ENCODE measurements at places on chromosomes 6 and 20. TPM values are rescaled to one million over a fixed set of nuclear protein-coding genes. Genes with fewer than 3 reads are reported as not detected.
A peak's percentile ranks its signal among the peaks of the same experiment; 100 is the strongest.

- no peak for DNase-seq
- H3K27me3 ChIP-seq: peaks cover 5% of the 10 kb centered on the region
- H3K36me3 ChIP-seq: no peaks in the 10 kb centered on the region
- H3K4me1 ChIP-seq: peaks cover 3% of the 10 kb centered on the region
- H3K27ac ChIP-seq: no peak overlapping the region
Measured at GRCh38 chr20:2203436-2203835, 92.4 kb upstream of the TGM3 start.

Gene GJA10
- polyA plus RNA-seq: not detected

Gene TCF15
- polyA plus RNA-seq: not detected

DNA sequence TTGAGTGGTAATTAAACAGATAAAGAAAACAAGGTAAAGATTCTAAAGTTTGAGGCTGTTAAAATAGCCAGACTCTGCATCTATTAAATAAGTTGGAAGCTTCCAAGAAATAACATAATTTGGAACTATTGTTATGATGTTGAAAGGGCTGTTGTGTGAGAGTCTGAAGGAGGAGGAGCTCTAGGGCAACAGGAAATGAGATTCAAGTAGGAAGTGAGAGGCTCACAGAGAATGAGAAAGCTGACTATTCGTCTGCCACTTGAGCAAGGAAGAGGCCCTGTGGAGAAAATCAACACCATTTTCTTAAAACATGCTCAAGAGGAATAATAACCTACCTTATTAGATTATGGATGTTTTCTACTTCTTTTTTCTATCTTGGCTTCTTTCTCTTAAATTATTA lies 185.2 kb downstream of the SLC24A3 start:
- H3K4me3 ChIP-seq: no peak overlapping the region
- no peaks in the 10 kb centered on the region for H3K4me1 ChIP-seq
- no peaks in the 10 kb centered on the region for H3K36me3 ChIP-seq
- H3K27me3 ChIP-seq: no peaks in the 10 kb centered on the region

DNA sequence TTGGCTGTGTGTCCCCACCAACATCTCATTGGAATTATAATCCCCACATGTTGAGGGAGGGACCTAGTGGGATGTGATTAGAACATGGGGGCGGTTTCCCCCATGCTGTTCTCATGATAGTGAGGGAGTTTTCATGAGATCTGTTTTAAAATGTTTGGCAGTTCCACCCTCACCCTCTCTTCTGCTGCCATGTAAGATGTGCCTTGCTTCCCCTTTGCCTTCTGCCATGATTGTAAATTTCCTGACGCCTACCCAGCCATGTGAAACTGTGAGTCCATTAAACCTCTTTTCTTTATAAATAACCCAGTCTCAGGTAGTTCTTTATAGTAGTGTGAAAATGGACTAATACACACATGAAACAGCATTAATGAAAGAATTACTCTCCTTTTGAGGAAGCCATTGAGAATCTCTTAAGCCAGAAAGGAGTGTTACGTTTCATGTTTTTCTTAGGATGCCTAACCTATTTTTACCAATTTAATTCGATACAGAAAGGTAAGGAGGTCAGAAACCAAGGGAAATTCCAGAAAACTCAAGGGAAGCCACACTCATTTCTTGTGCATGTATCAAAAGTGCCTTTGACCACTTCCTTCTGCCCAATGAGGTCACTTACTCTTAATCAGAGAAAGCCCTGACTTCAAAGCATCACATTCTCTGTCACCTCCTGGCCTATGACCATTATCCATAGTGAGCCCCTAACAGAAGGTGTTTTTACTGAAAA lies 24.7 kb upstream of the HINT3 start:
- no peak overlapping the region for H3K4me3 ChIP-seq
- H3K27me3 ChIP-seq: no peaks in the 10 kb centered on the region
- no peaks in the 10 kb centered on the region for H3K4me1 ChIP-seq
- H3K27ac ChIP-seq: no peak overlapping the region

DNA sequence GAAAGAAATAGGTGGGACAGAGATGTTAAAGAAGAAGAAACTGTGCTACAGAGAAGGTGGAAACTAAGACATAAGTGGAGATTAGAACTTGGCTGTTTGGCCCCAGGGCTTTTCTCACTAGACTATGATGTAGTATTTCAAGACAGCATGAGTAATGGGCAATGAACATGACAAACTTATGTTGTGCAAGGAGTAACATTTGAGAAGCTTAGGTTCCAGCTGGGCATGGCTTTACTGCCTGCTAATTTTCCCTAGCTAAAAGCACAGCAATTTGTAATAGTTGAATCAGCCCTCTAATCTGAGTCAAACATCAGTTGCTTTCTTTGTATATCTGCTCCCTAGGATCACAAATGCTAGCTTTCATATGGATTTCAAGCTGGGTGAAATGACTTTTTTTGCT lies 294.3 kb upstream of the BMP2 start:
- H3K4me3 ChIP-seq: no peak overlapping the region
- DNase-seq: peak; percentile 41
- H3K27me3 ChIP-seq: no peaks in the 10 kb centered on the region
- no peaks in the 10 kb centered on the region for H3K4me1 ChIP-seq

- no peak overlapping the region for H3K27ac ChIP-seq
- peak; percentile 56 for DNase-seq
- no peaks in the 10 kb centered on the region for H3K27me3 ChIP-seq
- no peak overlapping the region for H3K4me3 ChIP-seq
- no peaks in the 10 kb centered on the region for H3K36me3 ChIP-seq
Measured at GRCh38 chr6:5030596-5031136, 26.8 kb upstream of the RPP40 start.

GRCh38 chr6:82980086-82980485 lies 85.6 kb downstream of the UBE3D start:
- H3K4me3 ChIP-seq: no peak overlapping the region
- no peaks in the 10 kb centered on the region for H3K27me3 ChIP-seq
- no peak for DNase-seq
- no peaks in the 10 kb centered on the region for H3K36me3 ChIP-seq

DNA sequence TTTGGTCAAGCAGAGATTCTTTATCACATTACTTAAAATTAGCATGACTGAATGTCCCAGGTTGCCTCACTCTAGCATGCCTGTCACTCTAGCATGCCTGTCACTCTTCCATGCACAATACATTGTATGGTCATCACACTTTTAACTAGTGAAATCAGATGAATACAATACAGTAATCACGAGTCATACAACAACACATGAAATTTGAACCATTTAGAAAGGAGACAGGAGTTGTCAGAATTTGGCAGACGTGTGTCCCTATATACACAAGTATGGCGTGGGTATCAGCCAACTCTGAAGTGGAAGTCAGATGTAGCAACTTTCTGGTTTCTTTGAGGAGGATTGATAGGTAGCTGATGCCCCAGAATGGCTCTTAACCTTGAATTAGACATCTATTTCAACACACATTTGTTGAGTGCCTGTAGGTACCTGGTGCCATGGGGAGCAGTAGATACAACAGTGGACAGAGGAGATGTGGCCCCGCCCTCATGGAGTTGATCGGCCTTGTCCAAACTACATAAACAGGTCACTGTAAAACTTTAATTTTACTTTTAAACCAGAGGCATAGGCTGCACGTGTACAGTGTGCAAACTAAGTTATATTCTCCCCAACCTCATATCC lies 116.1 kb upstream of the TIAM2 start:
- peaks cover 12% of the 10 kb centered on the region for H3K4me1 ChIP-seq
- H3K4me3 ChIP-seq: no peak overlapping the region
- no peaks in the 10 kb centered on the region for H3K36me3 ChIP-seq

- H3K27ac ChIP-seq: no peak overlapping the region
- H3K4me3 ChIP-seq: no peak overlapping the region
- H3K4me1 ChIP-seq: no peaks in the 10 kb centered on the region
- no peak for DNase-seq
- no peaks in the 10 kb centered on the region for H3K36me3 ChIP-seq
Measured at GRCh38 chr6:83367104-83367503, 63.7 kb downstream of the ME1 start.

- no peaks in the 10 kb centered on the region for H3K36me3 ChIP-seq
- peaks cover 38% of the 10 kb centered on the region for H3K4me1 ChIP-seq
- DNase-seq: peak; percentile 41
- H3K27ac ChIP-seq: peak overlapping the region; percentile 100
Measured at GRCh38 chr20:53828088-53828681, 234.5 kb upstream of the ZNF217 start.

DNA sequence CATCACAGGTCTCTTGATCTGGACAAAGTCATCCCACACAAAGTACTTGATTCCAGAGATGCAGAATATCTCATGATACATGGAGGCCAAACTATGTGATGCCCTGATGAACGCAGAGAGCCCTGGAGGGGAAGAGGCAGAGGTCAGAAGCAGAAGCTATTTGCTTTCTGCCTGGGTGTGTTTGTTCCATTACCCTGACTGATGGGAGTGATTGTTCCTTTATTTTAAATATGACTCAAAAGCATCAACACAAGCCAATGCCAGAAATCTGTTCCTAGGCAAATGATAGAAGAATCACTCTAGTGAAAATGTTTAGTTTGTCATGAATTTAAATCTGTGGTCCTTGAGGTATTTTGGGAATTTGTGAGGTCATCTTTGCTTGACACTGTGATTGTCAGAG lies 54.7 kb upstream of the GGTLC1 start:
- no peaks in the 10 kb centered on the region for H3K27me3 ChIP-seq
- no peaks in the 10 kb centered on the region for H3K36me3 ChIP-seq
- H3K4me1 ChIP-seq: no peaks in the 10 kb centered on the region
- H3K27ac ChIP-seq: no peak overlapping the region
- no peak for DNase-seq
- H3K4me3 ChIP-seq: no peak overlapping the region

Gene CENPW
- 14.5 TPM for polyA plus RNA-seq

GRCh38 chr6:99185525-99185924 lies 163.9 kb downstream of the FAXC start:
- H3K4me1 ChIP-seq: peaks cover 6% of the 10 kb centered on the region
- no peak overlapping the region for H3K4me3 ChIP-seq
- H3K27me3 ChIP-seq: no peaks in the 10 kb centered on the region
- DNase-seq: no peak

GRCh38 chr20:5077761-5078387 lies 41.9 kb downstream of the PCNA start:
- DNase-seq: no peak
- H3K4me3 ChIP-seq: peak overlapping the region; percentile 55
- H3K27ac ChIP-seq: peak overlapping the region; percentile 34
- no peaks in the 10 kb centered on the region for H3K27me3 ChIP-seq
- no peaks in the 10 kb centered on the region for H3K36me3 ChIP-seq

Gene SLC44A4
- polyA plus RNA-seq: 0.06 TPM

DNA sequence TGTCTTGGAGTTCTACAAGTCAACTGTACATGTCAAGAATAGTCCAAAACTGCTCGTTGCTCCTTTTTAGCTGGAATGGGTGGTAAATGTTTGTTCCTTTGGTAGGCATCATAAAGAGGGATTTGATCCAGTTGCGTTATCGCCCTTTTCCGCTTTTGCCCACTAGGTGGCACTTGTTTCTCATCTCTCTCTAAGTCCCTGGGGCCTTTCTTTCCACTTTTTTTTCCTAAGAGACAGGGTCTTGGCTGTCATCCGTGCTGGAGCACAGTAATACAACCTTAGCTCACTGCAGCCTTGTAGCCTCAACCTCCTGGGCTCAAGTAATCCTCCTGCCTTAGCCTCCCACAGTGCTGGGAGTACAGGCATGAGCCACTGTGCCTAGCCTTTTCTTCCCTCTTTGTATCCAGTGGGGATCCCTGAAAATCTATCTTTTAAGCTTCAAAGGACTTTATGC lies 20.7 kb downstream of the GTPBP2 start:
- peaks cover 11% of the 10 kb centered on the region for H3K4me1 ChIP-seq
- H3K4me3 ChIP-seq: no peak overlapping the region
- H3K27ac ChIP-seq: no peak overlapping the region
- DNase-seq: no peak

DNA sequence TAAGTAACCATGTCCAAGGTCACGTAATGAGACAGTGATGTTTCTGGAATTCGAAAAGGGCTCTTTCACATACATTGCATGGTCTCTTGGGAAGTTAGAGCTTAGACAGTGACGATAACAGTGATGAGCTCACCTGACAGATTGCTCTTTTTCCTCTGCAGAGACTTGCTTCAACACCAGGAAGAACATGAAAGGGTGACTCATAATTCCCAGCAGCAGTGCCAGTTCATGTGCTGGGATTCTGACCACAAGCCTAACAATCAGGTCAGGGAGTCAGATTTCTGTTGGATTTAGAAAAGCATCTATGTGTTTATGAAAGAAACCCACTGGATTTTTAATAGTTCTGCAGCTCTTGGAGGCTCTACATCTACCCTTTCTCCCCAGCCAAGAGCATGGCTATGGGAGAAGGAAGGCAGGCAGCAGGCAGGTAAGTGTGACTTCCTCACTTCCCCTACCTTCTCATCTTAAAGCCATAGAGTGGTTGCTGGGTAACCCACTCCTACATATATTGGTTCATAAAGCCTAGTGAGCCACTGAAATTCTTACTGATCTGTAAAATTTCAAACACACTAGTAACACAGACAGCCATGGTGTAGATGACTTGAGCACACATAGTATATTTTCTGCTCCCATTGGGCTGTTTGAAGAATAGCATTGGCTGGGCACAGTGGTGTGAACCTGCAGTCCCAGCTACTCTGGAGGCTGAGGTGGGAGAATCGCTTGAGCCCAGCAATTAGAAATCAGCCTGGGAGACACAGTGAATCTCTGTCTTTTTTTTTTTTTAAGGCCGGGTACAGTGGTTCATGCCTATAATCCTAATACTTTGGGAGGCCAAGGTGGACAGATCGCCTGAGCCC lies 44.4 kb upstream of the LOC128125822 start:
- peak overlapping the region; percentile 95 for H3K27ac ChIP-seq
- no peaks in the 10 kb centered on the region for H3K36me3 ChIP-seq
- peak; percentile 98 for DNase-seq
- H3K27me3 ChIP-seq: no peaks in the 10 kb centered on the region

DNA sequence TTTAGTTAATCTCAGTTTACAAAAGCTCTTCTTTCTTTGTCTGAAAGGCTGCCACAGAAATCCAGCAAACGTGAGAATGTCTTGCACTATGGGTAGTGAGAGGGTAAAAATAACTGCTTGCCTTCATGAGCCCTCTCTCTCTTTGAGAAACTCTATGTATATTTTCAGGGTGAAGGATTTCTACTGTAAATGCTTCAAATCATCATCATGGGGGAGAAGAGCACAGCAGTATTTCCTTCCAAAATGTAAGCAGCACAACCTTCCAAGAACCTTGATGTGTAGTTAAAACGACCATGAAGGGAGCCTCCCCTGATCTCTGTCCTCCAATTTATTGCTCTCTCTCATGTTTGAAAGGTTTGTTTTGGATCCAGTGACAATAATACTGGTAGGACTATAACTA lies 141.3 kb upstream of the CENPW start:
- no peaks in the 10 kb centered on the region for H3K27me3 ChIP-seq
- no peak for DNase-seq
- H3K4me3 ChIP-seq: no peak overlapping the region
- H3K4me1 ChIP-seq: no peaks in the 10 kb centered on the region

GRCh38 chr6:35797837-35798526 lies 859 bp upstream of the CLPS start:
- H3K27ac ChIP-seq: no peak overlapping the region
- H3K27me3 ChIP-seq: no peaks in the 10 kb centered on the region
- H3K36me3 ChIP-seq: no peaks in the 10 kb centered on the region
- DNase-seq: no peak
- H3K4me3 ChIP-seq: no peak overlapping the region

- H3K4me1 ChIP-seq: no peaks in the 10 kb centered on the region
- H3K27me3 ChIP-seq: no peaks in the 10 kb centered on the region
- no peak overlapping the region for H3K27ac ChIP-seq
- no peak overlapping the region for H3K4me3 ChIP-seq
- no peak for DNase-seq
- no peaks in the 10 kb centered on the region for H3K36me3 ChIP-seq
Measured at GRCh38 chr6:151170622-151171246, 69.0 kb upstream of the AKAP12 start.
